ENCODE measurements at places on chromosomes 2 and 18.

DNA sequence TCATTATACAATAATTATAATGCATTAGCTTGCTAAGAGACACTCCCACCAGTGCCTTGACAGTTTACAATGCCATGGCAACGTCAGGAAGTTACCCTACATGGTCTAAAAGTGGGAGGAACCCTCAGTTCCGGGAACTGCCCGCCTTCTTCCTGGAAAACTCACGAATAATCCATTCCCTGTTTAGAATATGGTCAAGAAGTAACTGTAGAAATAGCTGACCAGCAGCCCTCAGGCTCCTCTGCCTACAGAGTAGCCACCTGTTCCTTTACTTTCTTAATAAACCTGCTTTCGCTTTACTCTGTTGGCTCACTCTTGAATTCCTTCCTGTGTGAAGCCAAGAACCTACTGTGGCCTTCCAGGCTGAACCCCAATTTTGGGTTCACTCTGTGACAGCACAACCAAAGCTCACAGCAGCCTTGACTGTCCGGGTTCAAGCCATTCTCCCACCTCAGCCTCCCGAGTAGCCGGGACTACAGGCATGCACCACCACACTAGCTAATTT, 20.0 kb upstream of the PTPN2 start:
- DNase-seq = peak; percentile 54

- no peak for DNase-seq
These were observed 94.1 kb downstream of the FAM161A start for GRCh38 chr2:61759718-61760117.

DNA sequence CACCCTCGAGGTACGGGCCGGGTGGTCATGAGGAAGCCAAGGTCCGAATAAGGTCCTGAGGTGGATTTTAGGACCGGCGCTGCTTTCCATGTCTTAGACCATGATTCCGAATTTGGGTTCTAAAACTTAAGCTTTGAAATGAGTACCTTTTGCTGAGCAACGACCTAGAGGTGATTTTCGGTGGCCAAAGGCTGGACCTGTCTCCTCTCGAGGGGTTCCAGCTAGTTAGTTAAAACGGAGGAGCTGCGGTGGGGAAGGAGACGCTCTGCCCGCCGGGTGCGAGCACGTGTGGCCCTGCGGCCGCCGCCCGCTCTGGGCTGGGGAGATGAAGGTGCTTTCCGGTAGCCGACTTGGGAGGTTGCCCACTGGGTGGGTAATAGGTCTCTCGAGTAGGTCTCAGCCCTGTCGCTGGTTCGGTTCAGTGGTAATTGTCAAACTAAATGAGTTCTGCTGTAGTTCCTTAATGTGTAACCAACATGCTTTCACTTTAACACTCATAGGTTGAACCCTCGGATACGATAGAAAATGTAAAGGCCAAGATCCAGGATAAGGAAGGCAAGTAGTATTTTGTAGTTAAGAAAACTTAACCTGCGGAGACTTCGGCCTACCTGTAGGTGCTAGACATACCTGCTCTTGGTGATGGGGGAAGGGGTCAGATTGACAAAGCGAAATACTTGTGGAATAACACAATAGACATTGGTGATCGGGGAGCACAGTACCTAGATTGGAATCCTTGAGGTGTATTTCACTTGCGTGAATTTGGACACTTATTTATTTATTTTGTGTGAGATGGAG, 572 bp downstream of the RPS27A start:
- DNase-seq = peak; percentile 62

- no peak for DNase-seq
These were observed 30.7 kb upstream of the TMEM247 start for GRCh38 chr2:46448641-46449040.

- no peak for DNase-seq
These were observed 159.3 kb downstream of the HDAC4 start for GRCh38 chr2:239241431-239241960.

DNA sequence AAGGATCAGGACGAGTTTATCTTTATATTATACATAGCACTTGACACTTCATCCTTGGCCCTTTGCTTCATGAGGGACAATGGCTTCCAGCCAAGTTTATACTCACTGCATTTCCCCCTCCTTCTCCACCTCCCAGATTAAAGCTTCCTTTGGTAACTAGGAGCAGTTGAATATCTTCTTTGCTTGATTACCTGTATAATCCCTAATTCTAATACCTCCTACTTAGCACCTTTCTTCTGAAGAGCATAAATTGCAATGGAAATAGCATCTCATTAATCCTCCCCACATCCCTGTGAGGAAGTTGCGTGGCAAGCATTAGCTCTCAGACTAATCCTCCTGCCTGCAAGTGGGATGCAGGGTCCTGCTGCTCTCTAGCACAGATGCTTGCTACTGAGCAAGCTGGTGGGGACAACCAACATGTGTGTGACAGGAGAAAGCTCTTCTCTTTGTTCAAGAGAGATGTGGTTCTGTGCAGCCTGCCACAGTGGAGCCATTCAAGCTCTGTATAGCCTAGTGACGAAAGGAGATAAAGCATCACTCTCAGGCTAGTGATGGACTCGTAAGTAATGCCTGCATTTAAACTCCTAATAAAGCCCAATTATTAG, 19.1 kb downstream of the KLHL14 start:
- DNase-seq = no peak

- DNase-seq = no peak
These were observed 28.3 kb upstream of the DSC1 start for GRCh38 chr18:31190919-31191318.

- no peak for DNase-seq
These were observed 183.4 kb upstream of the CDH7 start for GRCh38 chr18:65567372-65567771.

- peak; percentile 36 for DNase-seq
These were observed 92.2 kb downstream of the TGFA start for GRCh38 chr2:70461414-70461813.

GRCh38 chr2:193382583-193382982, 1187.8 kb upstream of the TMEFF2 start:
- DNase-seq = no peak

DNA sequence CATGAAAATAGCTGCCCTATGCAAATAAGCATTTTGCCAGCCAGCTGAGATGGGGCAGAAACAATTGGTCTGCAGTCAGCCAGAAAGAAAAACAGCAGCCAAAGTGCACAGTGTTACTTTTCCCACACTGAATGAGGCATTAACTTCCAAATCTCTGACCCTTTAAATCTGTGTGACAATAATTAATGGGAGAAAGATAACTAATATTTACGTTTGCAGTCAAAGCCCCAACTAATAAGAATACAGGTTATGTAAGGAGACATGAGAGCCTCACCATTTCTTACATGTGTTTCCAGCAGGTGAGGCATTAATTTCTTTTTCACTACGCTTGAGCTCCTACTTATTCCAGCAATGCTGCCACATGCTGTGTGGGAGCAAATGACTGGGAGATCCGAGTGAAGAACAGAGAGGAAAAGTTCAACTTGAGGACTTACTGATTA, 339.0 kb downstream of the SATB2 start:
- no peak for DNase-seq

DNA sequence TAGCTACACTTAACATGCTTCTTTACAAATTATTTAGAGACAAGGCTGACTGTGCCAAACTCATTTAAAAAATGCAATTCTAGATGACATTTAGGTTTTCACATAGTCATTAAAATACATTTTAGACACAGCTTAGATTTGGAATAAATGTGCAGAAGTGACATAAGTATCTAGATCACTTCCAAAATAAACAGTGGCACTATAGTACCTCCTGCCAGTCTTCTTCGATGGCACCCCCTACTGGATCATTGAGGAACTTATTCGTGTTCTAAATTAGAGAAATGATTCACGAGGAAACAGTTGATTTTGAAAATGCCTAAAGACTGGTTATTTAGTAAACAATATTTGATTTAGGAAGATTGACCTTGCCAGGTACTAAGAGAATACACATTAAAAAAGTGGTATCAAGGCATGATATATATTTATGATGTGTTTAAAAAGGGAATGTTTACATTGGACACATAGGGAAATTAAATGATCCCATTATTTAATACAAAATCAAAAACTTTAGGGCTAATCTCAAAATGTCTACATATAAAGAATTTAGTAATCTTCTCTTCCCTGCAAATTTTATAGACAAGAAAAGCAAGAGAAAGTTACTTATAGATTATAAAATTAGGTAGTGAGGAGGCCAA, 323.9 kb downstream of the XIRP2 start:
- no peak for DNase-seq

GRCh38 chr18:44171301-44171700, 509.4 kb upstream of the SETBP1 start:
- no peak for DNase-seq

- DNase-seq = no peak
These were observed 56.8 kb upstream of the SPAG16 start for GRCh38 chr2:213227458-213227857.

DNA sequence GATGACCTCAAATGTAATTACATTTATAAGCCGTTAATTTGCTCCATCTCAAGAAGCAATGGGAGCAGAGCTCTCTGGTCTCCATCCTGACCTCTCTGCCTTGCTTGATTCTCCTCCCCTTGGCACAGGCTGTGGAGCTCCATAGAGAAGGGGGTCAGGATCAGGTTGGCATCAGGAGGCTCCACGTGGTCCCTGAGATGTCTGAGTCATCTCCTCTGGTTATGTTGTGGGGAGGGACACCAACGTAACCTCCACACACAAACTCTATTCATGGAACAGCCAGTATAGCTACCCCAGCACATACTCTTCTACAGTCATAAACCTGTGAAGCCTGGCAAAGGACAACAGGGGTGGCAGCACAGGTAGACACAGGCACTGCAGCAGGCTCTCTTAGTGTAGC, 29.0 kb downstream of the TRABD2A start:
- DNase-seq = no peak

DNA sequence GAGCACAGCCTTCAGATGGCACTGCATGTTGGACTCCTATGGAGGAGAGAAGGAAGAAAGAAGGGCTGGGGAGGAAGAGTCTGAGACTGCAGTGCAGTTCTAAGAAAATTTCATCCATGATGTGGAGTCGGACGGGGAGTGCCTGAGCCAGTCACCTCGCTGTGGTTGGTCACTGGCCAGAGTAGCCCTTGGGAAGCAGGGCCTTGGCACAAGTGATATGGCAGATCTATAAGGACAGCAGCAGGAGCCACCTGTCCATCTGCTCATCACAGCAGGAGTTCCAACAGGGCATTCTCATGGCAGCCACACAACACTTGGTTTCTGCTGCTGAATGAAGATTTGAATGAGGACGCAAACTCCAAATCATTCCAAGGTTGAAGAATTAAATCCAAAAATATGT, 314.8 kb downstream of the CYP26B1 start:
- DNase-seq = no peak

DNA sequence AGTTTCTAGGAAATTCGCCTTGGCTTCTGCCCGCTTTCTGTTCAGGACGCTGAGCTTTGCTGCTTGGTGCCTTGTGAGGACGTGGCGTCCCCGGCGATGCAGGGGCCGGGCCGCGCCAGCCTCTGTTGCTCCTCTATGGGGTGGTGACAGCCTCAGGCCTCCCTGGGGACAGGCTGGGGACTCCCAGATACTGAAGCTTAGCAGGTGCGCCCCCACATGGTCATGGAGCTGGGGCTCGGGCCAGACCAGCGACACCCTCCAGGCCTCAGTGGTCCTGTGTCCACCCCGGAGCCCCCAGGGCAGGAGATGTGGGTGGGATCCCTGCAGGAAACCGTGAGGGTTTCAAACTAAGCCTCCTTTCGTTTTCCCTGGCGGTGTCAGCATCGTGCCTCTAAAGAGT, 29.2 kb downstream of the KCNG2 start:
- no peak for DNase-seq

GRCh38 chr2:36423619-36424120, 68.1 kb downstream of the CRIM1 start:
- no peak for DNase-seq

DNA sequence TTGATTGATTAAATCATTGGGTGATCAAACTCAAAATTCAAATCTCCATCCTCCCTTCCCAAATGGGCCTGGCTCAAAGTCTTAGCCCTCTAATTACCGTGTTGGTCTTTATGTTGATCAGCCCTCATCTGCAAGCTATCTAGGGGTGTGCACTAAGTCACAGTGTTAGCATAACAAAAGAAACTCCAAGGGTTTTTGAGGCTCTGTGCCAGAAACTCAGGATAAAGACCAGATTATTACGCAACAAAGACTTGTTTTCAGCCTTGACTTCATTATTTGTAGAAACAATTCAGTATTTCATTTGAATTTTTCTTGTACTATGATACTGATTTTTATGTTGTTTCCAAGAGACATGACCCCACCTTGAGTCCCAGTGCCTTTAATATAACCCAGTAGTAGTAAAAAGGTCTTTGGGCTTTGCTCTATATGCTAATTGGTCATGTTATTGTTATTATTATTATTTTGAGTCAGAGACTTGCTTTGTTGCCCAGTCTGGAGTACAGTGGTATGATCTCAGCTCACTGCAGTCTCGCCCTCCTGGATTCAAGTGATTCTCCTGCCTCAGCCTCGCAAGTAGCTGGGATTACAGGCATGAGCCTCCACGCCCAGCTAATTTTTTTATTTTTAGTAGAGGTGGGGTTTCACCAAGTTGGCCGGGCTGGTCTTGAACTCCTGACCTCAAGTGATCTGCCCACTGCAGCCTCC, 13.9 kb downstream of the PSMD14 start:
- DNase-seq = no peak

DNA sequence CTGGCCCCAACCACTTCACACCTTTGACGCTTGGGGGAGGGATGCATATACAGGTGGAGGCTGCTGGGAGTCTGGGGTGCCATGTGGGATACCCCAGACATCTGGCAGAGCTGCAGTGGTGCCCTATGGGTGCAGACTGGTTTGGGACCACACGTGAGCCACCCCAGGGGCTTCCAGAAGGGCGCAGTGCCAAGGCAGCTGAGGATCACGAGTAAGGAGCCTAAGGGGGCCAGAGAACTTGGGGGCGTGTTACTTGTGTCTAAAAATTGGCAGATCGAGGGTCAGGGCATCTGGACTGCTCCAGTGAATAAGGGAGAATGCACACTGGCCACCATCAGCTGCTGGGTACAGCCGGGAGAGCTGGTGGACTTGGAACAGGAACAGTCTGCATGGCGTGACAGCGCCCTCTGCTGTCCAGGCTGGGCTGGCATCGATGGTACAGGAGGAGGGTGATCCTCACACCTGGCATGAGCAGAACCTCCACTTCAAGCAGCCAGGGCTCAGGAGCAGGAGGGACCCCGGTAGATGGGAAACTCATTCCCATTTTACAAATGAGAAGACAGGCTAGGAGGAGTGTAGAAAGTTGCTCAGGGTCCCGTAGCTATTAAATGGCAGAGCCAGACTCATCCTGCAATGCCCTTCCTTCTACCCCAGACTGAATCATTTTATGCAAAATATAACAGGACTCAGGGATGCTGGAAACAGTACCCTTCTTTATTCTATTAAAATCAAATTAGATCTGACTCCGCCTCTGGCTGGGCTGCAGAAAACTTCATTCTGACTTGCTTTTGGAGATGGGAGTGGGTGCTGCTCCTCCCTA, 60.4 kb downstream of the ATOH8 start:
- peak; percentile 94 for DNase-seq

DNA sequence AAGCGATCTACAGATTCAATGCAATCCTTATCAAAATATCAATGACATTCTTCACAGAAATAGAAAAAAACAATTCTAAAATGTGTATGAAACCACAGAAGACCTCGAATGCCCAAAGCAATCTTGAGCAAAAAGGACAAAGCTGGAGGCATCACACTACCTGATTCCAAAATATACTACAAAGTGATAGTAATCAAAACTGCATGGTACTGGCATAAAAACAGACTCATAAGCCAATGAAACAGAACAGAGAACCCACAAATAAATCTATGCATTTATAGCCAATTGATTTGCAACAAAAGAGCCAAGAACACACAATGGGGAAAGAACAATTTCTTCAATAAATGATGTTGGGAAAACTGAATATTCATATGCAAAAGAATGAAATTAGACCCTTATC, 99.2 kb downstream of the POLR1A start:
- DNase-seq = no peak

GRCh38 chr2:236833501-236834073, 252.1 kb upstream of the COPS8 start:
- no peak for DNase-seq

All from right forelimb (tissue), 1 donor.